ENCODE measurements at places on chromosomes 4 and X.

DNA sequence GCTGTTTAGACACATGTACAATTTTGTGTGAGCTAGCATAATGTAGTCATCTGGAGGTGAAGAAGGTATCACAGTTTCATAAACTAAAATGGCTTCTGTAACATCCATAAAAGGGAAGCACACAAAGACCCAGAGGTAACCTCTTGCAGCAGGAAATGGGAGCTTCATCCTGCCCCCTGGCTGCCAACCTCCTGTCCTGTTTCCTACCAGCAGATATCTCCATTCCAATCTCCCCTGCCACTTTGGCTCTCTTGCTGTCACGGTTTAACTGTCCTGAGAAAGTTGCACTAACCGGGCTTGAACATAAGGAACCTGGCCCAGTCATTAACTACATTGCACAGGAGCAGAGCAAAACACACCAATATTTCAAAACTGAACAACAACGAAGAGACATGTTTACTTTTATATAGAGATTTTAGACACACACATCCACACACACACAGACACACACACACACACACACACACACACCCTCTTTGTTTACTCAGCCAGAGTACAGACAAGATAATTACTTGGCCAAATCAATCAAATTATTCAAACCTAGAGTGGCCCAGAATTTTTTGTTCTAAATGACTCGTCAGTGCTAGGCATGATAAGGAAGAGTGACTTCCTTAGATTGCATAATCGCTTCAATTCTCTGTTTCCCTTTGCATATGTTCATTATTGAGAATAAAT, 24.2 kb downstream of the MID2 start:
- no peak for DNase-seq

- DNase-seq: no peak
Measured at GRCh38 chr4:44704673-44705072, 21.7 kb downstream of the GNPDA2 start.

- no peak for DNase-seq
Measured at GRCh38 chrX:50372966-50373365, 97.7 kb downstream of the DGKK start.

DNA sequence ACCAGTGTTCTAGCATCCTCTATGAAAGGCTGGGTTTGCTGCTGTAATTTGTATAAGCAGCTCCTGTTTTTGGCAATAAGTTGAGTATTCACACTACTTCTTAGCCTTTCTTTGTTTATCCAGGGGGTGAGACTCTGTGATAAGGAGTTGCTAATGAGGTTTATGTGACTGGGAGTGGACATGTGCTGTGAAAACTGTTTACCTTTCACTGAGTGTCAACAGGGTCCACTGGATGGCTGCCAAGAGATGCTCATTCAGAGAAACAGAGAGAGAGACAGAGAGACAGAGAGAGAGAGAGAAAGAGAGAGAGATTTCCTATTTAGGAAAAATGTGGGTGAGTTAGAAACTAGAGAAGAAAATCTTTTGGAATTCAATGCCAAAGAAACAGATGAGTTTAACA, 233.9 kb downstream of the CHIC2 start:
- DNase-seq: no peak

DNA sequence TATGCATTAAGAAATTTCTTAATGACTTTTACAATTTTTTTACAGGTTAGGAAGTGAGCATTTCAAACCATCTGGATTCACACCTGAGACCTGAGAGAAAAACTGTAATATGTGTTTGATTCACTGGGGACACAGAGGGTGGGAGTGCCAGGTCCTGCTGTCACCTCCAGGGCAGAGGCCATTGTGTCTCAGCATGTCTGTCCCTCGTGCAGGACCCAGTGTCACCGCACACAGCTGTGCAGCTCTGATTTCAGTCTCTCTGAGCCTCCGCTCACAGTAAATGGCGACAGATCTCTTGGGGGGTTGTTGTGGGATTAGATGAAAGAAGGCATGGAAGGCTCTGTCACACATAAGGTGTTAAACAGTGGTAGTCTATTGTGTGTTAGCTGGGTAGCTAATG, 23.0 kb upstream of the CLDN24 start:
- DNase-seq: no peak

DNA sequence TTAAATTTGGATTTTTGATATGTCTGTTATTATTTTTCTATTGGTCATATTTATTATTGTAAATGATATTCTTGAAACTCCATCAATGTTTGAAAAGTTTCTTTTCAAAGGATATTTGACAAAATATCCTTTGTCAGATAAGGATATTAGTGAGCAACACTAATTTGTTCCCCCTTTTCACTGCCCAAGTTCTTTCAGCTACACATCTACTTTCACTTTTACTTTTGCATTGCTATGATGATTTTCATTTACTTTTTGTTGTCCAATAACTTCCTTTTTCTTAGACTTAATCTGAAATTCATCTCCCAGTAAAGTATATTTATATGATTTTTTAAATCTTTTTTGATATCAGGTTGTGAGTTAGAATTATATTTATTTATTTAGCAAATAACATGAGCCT, 542.3 kb upstream of the ADGRL3 start:
- DNase-seq: no peak

- no peak for DNase-seq
Measured at GRCh38 chr4:123077330-123077729, 154.9 kb upstream of the NUDT6 start.
